ENCODE measurements at places on chromosomes 2 and 18. TPM values are rescaled to one million over a fixed set of nuclear protein-coding genes. Genes with fewer than 3 reads are reported as not detected.

The LRRC30 gene
- total RNA-seq = not detected

The VIT gene
- total RNA-seq = 0.85 TPM

The SDC1 gene
- total RNA-seq = 14.4 TPM

The ZBTB7C gene
- not detected for total RNA-seq

The APCDD1 gene
- total RNA-seq = 0.19 TPM

The ZEB2 gene
- 45.4 TPM for total RNA-seq

The ERFE gene
- 2.8 TPM for total RNA-seq

The LYG2 gene
- not detected for total RNA-seq

The FOXI3 gene
- total RNA-seq = not detected

The ST6GAL2 gene
- under 0.01 TPM for total RNA-seq

The MTIF2 gene
- 44.9 TPM for total RNA-seq

The M1AP gene
- total RNA-seq = under 0.01 TPM

The IL1B gene
- 229 TPM for total RNA-seq

The MRO gene
- total RNA-seq = under 0.01 TPM

The IL1R1 gene
- total RNA-seq = 136 TPM

The CTLA4 gene
- 1.7 TPM for total RNA-seq

The ACADL gene
- total RNA-seq = not detected

The PLB1 gene
- total RNA-seq = 0.96 TPM

The COMMD1 gene
- 42.0 TPM for total RNA-seq

All from regular cardiac myocyte (primary cell).